ENCODE measurements at places on chromosomes 11 and 22.

DNA sequence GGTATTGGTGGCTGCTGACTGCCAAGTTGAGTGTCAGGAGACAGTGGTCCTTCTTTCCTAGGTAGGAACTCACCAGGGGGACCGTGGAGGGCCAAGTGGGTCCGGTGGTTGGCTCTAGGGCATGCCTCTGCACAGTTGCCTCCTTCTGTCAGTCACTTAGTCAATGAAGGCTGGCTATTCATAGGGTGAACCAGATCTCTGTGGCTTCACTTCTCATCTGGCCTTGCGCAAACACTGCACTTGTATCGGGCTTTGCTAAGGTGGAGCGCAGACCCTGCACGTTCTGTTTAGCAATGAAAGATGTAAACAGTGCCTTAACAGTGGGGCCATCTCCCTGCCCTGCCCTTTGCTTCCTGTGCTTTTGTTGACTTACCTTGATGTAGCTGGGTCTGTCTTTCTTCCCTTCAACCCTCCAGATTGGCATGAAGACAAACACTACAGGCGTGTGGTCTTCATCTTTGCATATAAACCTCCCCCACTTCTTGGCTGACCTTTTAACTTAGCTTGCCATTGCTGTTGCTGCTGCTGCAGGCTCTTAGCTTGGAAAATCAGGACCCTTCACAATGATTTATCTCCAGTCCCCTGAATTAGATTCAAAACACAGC is 6.7 kb upstream of the SORL1-AS1 start:
- no peak for DNase-seq

GRCh38 chr11:92070026-92070889 is 154.4 kb upstream of the FAT3 start:
- no peak for DNase-seq

DNA sequence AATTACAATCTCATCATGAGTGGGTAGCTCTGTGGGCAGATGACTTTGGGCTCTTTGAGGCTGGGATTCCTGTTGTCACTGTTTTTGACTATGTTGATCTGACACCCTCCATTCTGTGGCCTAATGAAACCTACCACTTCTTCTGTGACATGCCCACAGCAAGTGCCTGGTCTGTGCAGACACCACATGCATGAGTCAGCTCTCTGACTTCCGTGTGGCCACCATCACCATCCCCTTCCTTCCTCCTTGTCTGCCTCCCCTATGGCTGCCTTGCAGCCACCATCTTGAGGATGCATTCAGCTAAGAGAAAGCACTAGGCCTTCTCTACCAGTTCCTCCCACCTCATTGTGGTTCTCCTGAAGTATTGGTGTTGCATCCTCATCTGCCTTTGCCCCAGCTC is 15.3 kb upstream of the OR10V1 start:
- no peak for DNase-seq

- no peak for DNase-seq
Measured at GRCh38 chr11:2293984-2294925, 7.5 kb downstream of the C11orf21 start.

- DNase-seq: no peak
Measured at GRCh38 chr11:11157185-11157584, 195.9 kb downstream of the CSNK2A3 start.

- DNase-seq: no peak
Measured at GRCh38 chr11:67607507-67607906, 771 bp downstream of the NDUFV1 start.

DNA sequence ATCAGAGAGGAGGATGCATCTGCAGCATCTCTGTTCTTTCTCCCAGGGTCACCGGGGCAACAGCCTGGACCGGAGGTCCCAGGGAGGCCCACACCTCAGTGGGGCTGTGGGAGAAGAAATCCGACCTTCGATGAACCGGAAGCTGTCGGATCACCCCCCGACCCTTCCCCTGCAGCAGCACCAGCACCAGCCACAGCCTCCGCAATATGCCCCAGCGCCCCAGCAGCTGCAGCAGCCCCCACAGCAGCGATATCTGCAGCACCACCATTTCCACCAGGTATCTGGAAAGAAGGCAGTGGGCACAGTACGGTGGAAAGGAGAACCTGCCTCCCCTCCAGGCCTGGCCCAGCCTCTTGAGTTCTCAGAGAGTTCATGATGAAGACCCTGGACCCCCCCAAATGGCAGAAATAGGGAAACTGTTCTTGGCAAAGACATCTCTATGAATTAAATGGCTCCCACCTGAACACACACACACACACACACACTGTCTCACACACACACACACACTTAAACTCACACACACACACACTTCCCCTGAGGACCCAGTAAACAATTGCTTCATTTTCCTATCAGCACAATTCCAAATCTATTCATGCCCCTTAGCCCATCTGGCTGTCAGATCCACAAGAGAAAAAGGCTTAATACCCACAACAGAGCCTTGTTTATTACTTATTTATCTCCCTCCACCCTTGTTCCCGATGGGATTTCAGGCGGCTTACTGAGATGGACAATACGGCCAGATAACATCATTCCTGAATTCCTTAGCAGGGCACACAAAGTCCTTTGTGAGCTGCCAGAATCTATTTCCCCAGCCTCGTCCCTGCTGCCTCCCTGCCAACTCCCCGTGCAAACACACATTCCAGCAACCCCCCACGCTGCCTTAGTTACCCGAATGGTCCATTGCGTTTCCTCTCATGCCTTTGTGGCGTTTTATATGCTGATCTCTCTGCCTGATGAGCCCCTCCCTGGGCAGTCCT is 8.1 kb downstream of the TMA7B start:
- DNase-seq: no peak

DNA sequence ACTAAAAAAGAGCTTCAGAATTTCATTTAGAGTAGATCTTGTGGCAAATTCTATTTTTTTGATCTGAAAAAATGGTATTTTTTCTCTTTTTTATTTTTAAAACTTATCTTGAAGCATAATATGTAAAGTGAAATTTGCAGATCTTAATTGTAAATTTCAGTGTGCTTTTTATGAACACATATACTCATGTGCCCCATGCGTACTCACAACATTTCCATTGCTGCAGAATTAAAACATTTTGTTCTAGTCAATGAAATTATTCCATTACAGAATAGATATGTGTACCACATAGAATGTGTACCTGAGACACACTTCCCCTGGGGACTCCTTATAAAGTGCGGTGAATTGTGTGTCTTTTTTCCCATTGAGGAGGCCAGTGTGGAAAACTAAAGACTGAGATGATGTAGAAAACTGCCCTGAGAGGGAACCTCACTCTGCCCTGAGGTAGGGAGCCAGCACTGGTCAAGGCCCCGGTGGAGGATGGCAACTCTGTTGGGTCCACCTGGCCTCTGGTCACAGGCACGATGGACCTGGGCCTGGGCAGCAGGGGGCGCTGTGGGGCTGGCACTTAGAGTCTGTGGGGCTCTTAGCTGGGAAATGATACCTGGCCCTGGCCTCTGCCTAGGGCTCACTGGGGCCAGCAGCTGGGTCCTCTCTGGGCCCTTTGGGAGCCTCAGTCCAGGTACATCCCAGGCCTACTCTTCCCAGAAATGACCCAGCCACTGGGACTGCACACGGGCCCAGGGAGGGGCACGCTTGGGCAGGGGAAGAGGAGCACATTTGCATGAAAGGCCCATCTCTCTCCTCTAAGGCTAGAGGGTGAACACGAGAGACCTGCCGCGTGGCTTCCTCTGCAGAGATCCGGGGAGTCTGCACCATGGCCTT is 77.9 kb upstream of the TOP3B start:
- DNase-seq: peak; percentile 72

- DNase-seq: no peak
Measured at GRCh38 chr11:47007579-47007978, 71.0 kb downstream of the CSTPP1 start.

DNA sequence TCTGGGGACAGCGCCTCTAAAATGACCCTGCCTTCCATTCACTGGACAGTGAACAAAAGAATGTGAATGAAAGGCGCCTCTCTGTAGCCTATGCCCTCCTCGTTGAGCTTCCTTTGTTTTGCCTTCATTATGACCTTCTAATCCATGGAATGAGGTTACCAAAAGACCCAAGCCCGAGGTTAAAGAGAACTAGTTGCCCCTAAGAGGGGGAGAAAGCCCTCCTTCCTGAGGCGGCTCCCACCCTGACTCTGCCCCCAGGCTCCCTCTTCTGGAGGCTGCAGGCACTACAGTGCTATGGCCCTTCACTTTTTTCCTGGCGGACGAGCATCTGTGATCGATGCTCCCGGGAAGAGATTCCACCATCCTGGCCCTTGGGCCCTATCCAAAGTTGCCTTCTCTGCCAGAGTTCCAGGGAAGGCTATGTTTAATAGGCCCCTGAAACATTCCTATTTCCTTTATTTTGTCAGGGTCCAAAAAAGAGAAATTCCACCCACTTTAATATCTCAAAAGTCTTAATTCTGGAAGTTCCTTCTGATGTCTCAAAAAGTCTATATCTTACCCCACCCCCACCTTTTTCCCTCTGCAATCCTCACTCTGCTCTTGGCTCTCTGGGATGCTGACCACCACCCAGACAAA is 147.3 kb downstream of the FEZ1 start:
- peak; percentile 16 for DNase-seq

DNA sequence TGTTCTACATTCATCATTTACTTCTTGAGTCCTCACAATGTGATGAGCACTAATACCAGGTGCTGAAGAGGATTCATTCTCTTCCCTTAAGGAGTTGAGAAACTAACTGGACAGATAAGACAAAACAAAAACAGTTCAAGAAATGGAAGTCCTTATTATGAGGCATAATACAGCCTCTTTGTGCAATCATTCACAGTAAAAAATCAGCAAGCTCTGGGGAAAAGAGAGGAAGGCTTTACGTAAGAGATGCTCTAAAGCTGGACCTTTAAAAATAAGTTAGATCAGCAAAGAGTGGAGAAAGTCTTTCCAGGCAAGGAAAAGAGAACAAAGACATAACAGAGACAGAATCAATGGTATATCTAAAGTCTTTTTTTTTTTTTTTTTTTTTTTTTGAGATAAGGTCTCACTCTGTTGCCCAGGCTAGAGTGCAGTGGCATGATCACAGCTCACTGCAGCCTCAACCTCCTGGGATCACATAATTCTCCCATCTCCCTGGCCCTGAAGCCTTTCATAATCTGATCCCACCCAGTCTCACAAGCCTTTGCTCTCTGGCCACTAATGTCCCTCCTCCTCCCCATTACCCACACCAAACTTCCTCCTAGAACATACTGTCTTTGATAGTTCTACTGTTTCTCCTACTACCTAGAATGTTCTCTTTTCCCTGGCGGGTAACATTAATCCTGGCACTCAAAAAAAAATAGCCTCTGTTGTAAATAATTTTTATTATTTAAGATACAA is 40.9 kb downstream of the MRTFA start:
- DNase-seq: no peak

- DNase-seq: no peak
Measured at GRCh38 chr11:22808571-22809197, 20.9 kb downstream of the SVIP start.

DNA sequence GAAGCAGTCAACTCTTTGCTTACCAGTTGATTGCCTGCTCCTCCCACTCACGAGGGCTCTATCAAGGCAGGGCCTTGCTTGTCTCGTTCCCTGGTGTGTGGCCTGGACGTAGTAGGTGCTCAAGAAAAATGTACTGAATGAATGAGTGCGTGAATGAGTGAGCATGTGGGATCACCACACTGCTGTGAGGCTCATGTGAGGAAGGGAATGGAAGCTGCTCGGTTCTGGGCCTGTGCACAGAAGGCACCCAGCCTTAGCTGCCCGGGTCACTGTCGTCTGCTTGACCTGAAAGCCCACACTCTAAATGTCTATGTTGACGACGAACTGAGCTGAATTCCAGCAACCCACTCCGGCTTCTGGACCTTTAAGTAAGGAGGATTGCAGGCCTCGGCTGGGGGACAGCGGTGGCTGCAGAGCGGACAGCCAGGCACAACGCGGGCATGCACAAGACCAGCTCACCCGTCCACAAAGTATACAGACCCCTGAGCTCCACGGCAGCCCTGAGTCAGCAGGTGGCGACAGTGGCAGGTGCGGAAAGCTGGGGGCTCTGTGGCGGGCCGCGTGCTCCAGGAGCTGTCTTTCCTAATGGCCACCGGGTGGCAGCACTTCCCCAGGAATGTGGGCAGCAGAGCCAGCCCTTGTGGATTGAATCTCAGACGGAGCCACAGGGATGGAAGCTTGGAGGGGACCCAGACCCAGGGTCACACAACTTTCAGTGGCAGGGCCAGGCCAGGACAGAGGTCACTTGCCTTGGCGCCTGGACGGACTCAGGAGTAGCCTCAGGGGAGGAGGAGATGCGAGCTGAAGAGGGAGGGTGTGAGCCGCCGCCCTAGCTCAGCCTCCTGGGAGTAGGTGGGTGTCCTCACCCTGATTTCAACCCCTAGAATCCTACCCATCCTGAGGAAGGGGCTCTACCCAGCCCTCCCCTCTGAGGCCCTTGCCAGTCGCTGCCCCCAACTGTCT is 5.0 kb upstream of the PICK1 start:
- DNase-seq: peak; percentile 74

DNA sequence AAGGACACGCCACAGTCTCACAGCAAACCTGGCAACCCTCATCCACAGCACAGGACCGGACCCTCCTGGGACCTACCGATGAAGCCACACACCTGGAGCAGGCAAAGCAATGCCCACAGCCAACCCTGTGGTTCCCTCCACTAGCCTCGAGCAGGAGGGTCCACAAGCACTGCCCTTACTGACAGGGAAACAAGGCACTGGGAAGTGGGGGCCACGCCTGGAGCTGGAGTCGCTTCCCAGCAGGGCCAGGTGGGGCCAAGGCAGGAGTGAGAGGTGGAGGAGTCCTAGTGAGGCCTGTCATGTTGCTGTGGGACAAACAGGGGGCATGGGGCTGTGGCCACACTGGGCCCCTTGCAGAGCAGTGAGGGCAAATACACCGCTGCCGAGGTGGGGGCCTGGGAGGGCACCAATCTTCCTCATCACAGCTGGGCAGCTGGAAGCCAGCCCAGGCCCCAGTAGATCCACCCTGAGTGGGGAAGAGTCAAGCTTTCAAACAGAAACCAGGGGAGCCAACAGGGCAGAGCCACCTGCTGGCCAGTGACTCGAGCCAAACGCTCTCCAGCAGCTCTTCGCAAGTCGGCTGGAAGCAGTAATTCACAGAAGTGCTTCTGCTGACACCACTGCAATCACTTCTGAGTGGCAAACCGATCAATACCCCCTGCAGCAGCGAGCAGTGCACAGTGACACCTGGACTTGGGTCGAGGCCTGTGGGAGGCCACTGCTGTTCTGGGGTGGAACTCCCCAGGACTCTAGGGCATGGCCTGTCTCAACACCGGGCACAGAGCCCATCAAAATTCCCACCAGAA is 13.7 kb downstream of the SULT4A1 start:
- no peak for DNase-seq

DNA sequence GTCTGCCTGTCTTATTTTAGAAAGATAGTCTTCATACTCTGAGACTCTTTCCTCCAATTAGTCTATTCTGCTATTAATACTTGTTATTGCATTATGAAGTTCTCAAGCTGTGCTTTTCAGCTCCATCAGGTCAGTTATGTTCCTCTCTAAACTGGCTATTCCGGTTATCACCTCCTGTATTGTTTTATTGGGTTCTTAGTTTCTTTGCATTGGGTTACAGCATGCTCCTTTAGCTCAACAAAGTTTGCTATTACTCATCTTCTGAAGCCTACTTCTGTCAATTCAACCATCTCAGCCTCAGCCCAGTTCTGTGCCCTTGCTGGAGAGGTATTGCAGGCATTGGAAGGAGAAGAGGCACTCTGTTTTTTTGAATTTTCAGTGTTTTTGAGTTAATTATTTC is 21.0 kb upstream of the OR5AK2 start:
- no peak for DNase-seq

Data from NCI-H1930 (cell line).